ENCODE measurements at places on chromosomes 12 and 14.
A peak's percentile ranks its signal among the peaks of the same experiment; 100 is the strongest.

- no peak for DNase-seq
Observed at GRCh38 chr12:108335349-108336119, 3.6 kb downstream of the CMKLR1 start.

- no peak for DNase-seq
Observed at GRCh38 chr12:54660320-54660962, 12.3 kb upstream of the DCD start.

DNA sequence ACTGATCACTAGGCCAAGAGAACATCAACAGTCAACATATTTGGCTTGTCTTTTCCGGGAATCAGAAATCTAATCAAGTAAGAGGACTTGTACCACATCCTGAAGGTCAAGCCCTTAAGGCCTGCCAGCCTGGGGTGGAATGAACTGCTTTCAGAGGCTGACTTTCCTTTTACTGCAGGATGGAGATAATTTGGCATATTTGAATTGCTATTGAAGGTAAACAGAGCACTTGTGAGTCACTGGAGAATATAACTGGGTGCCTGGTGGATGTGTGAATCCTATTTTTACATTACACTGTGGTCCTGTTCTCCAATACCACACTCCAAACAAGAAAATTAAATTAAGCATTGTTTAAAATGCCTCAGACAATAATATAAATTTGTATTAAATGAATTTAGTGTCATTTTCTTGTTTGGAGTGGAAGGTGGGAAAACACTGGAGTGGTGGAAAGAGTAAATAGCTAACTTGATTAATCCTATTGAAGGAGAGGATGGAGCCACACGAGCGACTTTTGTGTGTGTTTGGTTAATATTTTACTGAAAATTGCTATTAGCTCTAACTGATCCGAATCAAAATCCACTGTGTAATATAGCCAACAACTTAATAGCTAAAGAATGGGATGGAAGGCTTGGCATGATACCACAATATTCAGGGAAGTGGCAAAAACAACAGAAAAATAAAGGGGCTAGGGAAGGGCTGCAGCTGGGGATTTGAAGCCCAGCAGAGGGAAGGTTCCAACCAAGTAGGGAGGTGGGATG lies 89.4 kb downstream of the OTX2 start:
- DNase-seq, result no peak

- DNase-seq, result no peak
Observed at GRCh38 chr14:20631880-20632389, 9.6 kb downstream of the OR6S1 start.

- no peak for DNase-seq
Observed at GRCh38 chr14:31965735-31966598, 111.1 kb upstream of the ARHGAP5 start.

DNA sequence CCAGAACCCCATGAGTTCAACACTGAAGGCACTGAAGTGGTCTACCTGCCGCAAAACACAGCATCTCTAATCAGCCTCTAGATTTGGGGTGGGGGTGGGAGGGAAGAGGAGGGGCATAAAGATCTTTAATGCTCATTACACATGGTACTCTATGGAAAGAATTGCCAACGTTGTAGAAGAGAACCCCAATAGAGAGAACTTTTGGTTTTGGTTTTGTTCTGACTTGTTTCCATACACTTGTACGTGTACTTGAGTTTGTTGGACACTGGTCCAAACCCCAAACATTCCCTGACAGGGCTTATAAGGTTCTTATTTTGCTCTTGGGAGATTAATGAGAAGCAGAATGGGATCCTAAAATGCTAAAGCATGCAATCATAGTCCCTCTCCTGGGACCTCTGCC lies 31.0 kb downstream of the GNPTAB start:
- DNase-seq, result no peak

DNA sequence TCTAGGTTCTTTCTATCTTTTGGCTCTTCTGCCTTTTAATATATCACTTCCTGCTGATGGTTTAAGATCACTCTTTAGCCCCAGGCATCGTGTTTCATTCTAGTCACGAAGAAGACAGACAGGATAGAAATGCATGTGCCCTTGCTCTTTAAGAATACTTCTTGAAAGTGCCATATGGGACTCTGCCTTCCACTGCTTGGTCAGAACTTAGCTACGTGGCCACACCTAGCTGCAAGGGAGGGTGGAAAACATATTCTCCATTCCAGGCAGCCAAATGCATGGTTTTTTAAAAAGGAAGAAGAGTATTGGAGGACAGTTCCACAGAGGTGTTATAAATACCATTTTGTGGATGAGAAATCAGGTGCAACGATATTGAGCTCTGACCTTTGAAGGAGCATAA lies 143.3 kb downstream of the KLRB1 start:
- no peak for DNase-seq

- no peak for DNase-seq
Observed at GRCh38 chr14:31749275-31749674, 188.1 kb downstream of the NUBPL start.

- peak; percentile 49 for DNase-seq
Observed at GRCh38 chr12:123269395-123269892, 2.2 kb downstream of the CDK2AP1 start.

GRCh38 chr14:99314623-99315022 lies 42.6 kb upstream of the BCL11B start:
- no peak for DNase-seq

Data from CD4-positive, alpha-beta T cell treated with Interleukin-1 beta for 1 hour (primary cell).